Gastroesophageal sphincter (tissue), 4 donors: ENCODE measurements at places on chromosomes 1 and 21. TPM values are rescaled to one million over a fixed set of nuclear protein-coding genes. Genes with fewer than 3 reads are reported as not detected.

Gene TRIM17
- total RNA-seq, result not detected

Gene SPATA6
- 31.9 TPM for total RNA-seq

Gene WDR64
- 0.16 TPM for total RNA-seq

Gene PTGFR
- total RNA-seq, result 3.2 TPM

Gene LIPI
- not detected for total RNA-seq

- peak; percentile 16 for ATAC-seq
Observed at GRCh38 chr21:39444421-39445180, 977 bp downstream of the LCA5L start.

DNA sequence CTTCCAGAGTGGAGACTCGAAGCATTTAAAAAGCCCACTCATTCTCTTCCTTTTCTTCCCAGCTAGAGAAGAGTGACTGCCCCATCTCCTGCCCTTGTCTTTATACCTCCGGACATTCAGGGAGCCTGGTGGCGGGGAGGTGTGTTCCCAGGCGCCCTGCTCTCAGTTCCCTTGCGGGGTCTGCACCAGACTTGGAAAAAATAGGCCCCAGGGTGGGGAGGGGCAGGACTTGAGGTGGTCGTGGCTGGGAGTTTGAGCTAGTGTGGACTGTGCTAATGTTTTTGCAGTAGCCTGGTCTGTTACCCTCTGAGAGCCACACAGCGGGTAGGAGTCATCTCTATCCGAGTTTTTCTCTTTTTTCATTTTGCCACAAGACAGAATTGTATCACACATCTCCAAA, 139.1 kb downstream of the PEX14 start:
- ATAC-seq, result no peak

- no peak for ATAC-seq
Observed at GRCh38 chr1:239735111-239735510, 348.7 kb downstream of the CHRM3 start.

GRCh38 chr1:221456918-221457317, 285.0 kb downstream of the DUSP10 start:
- no peak for ATAC-seq

- ATAC-seq, result no peak
Observed at GRCh38 chr1:244371242-244372141, 80.2 kb downstream of the ADSS2 start.

DNA sequence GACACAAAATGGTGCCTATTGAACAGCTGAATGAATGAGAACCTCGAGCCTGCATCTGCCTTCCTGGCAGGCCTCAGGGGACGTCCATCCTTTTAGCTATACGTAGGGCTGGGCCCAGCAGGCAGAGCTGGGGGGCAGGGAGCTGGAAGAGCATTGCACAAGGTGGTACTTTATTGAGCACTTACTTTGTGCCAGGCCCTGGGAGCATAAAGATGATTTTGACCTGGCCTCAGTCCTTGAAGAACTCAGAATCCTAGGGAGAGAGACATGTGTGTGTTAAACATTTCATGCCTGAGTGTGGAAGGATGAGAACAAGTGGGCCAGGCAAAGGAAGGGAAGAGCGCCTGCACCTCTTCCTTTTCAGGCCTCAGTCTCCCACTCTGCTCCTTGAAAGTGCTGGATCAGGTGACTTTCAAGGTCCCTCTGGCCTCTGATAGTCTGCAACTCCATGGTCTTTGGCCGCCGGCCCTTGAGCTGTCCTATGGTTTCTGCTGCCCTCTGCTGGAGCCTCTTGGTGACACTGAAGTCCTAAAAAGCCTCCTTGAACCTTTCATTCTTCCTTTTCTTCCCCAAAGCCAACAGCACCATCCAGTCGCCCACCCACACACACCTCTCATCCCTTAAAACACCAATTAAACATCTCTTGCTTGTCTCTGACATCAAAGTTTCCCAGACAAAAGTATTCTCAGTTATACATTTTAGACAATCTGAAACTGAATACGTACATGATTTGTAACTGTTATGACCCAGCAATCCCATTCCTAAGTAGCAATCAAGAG, 3.5 kb upstream of the PEAR1 start:
- peak; percentile 35 for ATAC-seq

DNA sequence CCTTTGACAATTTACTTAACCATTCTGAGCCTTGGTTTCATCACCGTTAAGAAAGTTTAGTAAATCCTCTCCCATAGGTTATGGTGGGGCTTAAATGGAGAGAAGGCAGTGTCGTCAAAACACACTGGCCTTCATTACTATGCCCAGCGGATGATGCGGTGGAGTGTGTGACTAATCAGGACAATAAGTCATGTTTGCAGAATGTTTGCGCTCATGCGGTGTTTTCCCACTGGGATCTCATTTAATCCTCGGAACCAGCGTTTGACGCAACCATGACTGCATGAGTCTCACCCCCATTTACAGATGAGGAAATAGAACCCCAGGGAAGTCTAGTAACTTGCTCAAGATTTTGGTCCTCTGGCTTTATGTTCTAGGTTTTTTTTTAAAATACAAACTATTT, 17.5 kb downstream of the SLC26A9 start:
- ATAC-seq, result no peak

DNA sequence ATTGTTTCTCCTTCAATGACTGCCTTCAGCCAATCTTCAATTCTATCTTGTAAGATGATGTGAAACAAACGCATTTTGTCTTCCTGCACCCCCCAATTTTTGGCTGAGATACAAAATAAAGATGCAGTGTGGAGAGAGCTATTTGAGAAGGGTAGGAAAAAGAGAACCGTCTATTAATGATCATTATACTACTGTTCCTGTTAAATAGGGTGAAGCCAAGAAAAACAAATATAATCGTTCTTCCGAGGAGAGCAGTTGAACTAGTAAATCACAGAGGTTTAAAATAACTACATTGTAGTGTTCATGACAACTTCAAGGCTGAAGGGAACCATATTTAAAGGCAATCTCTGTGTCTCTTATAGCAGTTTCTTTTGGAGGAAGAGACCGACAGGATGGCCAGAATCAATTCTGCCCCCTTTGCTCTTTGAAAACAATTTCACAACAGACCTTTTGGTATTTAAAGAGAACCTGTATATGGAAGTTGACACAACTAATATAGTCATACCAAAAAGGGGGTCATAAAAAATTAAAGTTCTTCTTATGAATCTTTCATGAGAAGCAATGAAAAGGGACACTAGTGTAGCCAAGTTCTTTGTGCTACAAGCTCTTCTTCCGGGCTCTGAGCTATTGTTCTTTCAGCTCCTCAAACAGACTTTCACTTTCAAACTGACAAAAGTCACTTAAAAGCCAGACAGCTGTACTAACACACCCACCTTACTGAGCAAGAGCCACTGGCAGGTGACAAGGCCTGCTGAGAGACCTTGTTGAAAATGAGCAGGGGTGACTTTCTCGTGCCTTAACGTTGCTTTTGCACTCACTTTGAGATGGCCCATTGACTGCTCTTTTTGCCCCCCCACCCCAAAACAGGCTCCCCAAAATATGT, 30.9 kb downstream of the PROX1 start:
- no peak for ATAC-seq

DNA sequence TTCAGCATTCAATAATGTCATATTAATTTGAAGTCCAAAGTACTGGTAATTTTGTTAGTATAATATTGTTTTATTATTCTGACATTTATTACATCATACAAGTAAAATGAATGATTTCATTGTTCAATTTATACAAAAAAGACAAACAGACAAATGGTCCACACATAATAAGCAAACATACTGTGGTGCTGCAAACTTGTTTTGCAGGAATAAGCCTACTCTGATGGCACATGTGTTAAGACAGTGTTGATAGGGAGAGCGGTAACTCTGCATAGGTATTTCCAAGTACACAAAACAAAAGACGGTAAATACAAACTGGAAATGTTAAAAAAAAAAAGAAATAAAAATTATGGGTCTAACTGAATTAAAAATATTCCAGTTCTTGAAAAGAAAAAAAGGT, 59.7 kb upstream of the DPYD start:
- ATAC-seq, result no peak

DNA sequence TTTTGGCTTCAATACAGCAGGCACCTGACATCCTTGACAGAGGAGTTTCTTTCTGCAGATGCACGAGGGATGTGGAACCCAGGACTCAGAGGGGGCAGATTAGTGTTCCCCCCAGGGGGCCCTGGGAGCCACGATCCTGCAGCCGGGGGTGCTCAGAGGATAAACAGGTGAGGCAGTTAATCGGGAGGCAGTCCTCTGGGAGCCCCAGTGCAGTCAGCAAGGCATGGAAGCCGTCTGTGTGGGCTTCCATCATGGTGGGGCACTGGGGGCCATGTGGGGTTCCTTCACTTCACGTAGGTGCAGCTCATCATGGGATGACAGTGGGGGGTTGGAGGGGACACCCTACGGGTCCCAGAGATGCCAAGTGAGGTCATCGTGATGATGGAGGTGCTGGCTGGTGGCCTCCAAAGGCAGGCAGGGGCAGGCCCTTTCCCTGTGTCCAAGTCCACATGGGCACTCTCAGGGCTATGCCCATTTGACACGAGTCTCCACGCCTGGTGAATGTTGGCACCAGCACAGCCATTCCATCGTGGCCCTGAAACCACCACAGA, 59.3 kb upstream of the ABCG1 start:
- ATAC-seq, result no peak

GRCh38 chr21:25967901-25968438, 202.6 kb downstream of the APP start:
- no peak for ATAC-seq

DNA sequence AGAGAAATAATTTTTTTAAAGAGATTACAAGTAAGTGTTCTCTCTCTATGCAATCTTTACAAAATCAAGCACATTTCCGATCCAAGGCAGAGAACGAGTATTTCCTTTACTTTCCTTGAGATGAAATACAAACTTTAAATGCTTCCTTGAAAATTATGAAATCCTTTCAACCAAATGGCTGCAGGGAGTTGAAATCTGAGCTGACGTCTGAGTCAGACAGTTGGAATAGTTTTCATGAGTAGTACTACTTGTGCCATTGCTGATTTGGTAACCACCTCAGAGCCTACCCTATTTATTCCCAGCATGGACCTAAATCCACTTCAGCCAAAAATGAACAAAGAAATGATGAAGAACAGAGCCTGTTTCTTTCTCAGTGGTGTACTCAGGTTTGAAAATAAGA, 183.6 kb downstream of the GIPC2 start:
- ATAC-seq, result peak; percentile 91

DNA sequence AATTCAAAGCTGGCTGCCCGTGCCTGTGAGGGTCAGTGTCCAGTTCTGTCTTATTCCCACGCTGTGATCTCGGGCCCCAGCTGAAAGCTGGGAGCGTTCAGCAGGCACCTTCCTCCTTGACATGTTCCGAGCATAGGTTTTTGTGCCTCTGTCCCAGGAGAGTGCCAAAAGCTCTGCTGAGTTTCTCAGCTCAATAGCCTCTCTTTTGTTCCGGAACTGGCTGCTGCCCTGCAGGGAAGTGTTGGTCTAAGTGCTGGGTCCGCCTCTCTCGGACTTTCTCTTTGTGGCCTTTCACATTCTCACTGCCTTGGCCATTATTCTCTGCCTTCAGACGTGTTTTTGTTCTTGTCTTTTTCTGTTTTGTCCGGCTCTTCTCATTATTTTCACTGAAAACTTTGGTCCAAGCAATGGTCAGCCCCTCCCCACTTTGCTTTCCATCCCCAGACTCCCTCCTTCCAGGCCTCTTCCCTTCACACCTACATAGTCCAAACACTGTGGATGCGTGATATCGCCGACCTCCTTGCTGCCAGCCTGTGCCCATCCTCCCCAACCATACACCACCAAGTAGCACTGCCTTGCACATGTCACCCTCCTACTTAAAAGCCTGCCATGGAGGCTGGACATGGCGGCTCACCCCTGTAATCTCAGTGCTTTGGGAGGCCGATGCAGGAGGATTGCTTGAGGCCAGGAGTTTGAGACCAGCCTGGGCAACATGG, 233.8 kb downstream of the RHOU start:
- no peak for ATAC-seq

GRCh38 chr1:28560886-28561285, 8.0 kb downstream of the TRNAU1AP start:
- no peak for ATAC-seq

- ATAC-seq, result no peak
Observed at GRCh38 chr1:17027403-17027802, 15.7 kb upstream of the ATP13A2 start.

DNA sequence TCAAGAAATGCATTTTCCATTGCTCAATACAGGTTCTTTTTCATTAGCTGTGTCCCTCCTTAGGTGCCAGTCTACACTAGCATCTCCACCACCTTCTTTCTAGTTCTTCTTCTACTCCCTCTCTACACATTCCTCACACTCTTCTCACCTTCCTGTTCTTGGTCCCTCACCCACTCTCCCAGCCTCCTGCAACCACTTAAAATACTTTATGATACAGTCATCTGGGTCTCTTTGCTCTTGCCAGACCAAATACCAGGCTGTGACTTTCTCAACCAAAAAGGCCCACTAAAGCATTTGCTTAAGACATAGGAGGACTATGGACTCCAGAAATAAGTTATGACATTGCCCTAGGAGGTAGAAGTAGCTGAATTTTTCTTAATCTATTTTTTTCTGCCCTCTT, 35.1 kb downstream of the PIGM start:
- no peak for ATAC-seq

DNA sequence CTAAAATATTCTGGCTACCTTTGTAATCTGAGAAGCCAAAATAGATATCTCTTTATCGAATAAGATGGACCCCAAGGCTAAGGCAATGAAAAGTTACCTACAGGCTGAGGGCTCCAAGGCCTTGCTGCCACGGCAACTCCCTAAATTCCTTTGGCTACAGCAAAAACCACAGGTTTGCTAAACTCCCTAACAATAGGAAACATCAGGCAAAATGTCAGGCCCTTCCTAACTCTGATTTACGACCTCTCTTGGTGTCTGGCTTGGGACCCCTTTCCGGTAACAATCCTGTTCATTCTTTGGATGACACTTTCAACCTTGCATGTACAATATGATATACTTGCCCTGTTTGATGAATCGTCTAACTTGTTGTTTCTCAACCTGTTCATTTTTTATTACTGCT, 11.3 kb upstream of the OR2T8 start:
- ATAC-seq, result no peak

- no peak for ATAC-seq
Observed at GRCh38 chr1:32464191-32464715, 619 bp upstream of the ZBTB8B start.

DNA sequence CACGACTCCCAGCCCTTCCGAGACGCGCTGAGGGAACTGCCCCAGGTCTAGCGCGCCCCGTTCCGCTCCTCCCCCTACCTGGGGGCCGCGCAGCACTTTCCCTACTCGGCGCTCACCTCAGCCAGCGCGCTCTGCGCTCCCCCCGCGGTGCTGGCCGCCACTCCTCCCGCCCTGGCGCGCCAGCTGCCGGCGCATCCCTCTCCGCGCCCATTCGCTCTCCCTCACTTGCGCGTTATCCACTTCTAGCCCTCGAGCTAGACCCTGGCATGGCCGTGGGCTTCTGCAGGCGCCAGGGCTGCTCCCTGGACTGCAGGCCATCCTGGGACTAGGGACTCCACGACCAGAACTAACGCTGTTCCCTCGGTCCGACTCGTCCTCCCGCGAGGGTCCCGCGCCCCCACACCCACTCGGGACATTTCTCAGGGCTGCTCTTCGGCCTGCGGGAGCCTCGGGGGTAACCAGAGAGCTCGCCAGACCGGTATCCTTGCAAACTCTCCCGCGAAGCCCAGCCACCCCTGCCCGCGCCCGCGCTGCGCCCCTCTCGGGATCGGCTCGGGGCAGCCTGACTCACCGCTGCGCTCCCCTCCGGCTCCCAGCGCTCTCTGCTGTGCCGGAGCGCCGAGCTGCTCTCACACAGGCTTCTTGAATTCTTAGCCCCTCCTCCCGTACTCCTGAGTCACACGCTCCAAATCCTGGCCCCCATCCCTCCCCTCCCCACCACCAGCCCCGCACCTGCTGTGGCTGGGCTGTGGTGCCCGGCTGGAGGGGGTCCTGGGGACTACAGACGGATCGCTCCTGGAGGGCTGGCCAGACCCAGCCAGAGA, at the start of gene NGF:
NGF (minus strand) TSS at position 617 of the 824 bp plus-strand sequence. CDS start 51,454 bp downstream, outside the sequence.
- ATAC-seq, result peak; percentile 69
